ENCODE measurements at places on chromosomes 12 and 14.

DNA sequence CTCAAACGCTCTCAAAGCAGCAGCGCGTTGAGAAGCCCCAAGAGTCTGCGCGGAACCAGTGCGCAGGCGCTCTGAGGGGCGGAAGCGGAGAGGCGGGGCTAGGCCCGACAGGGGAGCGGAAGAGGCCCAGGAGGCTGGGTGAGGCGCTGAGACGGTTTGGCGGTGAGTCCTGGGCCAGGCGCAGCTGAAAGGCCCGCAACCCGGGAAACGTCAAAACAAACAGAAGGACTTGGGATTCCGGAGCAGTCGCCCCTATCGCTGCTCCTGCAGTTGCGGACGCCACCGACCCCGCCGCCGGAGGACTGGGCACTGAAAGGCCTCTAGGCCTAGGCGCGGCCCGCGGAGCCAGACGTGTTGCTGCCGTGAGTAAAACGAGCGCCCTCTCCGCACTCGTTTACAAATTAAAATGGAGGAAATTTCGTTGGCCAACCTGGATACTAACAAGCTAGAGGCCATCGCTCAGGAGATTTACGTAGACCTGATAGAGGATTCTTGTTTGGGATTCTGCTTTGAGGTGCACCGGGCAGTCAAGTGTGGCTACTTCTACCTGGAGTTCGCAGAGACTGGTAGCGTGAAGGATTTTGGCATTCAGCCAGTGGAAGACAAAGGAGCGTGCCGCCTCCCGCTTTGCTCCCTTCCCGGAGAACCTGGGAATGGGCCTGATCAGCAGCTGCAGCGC lies at the start of gene ATXN7L3B:
Gene ATXN7L3B (plus strand): TSS at position 129 of the 679 bp plus-strand sequence. CDS start 278 bp downstream, at position 407.
- peak; percentile 94 for DNase-seq

DNA sequence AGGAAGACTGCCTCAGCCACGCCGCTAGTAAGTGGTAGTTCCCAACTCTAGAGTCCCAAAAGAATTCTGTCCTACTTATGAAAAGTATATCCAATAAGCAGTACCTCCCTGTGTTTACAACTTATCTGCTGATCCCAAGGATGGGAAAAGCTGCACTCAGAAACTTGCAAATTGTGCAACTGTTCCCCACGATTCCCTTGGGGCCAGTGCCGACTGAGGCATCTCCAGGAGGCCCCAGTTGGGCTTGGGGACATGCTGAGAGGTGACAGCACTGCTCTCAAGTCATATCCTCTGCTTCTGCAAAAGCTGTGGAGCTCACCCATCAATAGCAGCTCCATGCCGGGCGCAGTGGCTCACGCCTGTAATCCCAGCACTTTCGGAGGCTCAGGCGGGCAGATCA lies 23.7 kb downstream of the SPRING1 start:
- DNase-seq, result no peak

DNA sequence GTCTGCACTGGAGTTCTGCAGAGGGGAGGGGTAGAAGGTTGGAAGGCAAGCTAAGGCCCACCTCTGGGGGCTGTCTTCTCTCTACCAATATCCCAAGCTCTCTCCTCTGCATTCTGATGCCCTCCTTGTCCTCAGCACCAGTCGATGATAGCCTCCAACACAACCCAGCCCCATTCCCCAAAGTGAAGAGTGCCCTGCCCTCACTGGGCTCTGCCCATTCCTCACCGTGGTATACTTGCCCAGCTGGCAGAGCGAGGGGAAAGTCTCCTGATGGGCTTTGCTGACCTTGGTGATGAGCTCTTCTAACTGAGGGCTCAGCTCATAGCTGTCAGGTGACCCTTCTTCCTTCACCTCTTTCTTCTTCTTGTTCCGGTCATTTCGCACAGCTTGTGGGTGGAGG lies 7.2 kb upstream of the ITGB7 start:
- DNase-seq, result no peak

DNA sequence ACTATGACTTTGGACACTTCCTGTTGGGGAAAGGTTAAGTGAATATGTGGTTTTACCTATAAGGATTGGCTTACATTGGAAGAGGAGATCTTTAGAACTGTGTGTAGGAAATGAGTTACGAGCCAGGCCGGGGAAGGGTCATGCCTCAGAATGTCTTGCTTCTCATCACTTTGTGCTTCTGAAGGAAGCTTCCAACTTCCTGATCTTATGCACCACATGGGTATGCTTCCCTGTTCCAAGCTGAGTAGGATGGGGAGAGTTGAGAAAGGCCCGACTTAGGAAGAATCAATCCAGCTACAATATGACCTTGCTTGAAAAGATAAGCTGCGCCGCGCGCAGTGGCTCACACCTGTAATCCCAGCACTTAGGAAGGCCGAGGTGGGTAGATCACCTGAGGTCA lies 59.9 kb downstream of the STXBP6 start:
- no peak for DNase-seq

- no peak for DNase-seq
Observed at GRCh38 chr12:131353826-131354225, 357.1 kb upstream of the SFSWAP start.

DNA sequence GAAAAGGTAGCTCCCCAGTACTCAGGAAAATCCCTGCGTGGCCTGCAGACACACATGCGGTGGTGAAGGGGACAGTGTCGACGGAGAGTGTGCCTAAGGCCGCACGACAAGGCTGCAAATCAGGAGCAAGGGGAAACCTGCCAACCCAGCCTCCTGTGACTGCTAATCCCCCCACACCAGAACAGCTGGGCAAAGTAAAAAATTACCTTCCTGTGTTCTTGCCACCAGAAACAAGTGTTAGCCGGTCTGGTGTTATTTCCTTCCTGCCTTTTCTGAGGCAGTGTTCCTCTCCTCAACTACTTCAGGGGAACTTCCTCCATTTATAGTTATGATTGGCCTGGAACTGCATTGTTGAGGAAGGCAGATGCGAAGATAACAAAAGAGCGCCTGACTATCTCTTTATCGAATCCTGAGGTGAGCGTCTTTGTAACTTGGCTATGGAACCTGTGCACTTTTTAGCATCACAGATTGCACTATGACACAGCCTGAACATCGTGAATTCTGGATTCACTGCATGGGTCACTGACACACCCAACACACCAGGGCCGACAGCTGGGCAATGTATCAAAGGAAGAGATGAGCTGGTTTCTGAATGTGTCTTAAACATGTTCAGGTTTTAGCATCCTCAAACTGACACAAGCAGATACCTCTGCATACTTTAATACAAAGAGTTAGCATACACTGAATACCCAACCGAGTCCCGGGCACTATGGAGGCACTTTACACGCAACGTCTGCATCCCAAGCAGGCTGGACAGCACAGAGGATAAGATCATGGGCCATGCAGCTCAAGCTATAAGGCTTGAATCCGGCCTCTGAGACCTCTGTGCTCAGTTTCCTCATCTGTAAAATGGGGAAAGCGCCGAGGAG lies 28.9 kb downstream of the SLC15A4 start:
- no peak for DNase-seq
